ENCODE measurements at places on chromosomes 6 and 20.

DNA sequence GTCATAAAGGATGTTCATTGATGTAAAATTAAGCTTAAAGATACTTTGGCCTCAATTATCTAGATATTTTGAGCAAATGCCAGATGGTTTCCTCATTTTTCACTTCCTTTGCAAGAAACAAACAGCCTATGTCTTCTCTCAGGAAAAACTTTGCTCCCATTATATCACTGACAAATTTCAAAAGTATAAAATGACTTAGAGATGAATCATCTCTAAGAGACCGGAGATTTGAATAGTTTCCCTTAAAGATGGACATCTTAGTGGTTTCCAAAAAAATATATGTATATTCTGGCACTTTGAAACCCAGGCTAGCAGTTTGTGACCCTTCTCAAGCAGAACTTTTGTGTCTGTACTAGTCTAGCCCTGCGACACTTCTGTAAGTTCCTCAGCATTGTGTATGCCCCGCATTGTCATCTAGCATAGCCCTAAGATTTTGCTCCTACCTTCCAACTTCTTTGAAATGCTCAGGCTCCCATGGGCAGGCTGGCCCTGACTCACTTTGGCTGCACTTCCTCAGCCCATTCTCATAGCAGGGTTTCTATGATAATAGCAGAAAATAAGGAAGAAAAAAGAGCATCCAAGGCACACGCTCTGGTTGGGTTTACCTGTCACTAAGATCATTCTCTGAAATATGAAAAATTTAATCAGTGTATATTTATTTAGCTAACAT, 25.7 kb upstream of the POU3F2 start:
- DNase-seq: no peak

DNA sequence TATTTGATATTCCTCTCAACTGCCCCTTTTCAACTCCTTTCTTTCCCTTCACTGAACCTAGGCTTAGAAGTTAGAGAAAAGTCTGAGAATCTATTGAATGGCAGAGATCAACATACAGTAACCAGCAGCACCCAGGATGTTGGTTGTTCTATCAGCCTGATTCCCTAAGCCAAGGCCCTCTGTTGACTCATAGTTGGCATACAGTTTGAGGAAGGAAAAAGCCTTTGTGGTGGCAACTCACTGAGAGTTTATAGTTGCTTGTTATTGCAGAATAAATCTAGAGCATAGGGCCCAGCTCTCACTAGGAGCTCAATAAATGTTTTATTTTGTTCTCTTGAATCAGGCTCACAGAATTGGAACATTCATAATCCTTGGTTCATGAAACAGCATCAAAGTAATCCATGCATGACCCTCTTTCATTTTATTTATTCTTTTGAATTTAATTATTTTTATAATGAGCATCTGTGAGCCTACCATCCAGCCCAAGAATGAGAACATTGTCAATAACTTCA, 119.1 kb upstream of the ADGRF1 start:
- DNase-seq: no peak

DNA sequence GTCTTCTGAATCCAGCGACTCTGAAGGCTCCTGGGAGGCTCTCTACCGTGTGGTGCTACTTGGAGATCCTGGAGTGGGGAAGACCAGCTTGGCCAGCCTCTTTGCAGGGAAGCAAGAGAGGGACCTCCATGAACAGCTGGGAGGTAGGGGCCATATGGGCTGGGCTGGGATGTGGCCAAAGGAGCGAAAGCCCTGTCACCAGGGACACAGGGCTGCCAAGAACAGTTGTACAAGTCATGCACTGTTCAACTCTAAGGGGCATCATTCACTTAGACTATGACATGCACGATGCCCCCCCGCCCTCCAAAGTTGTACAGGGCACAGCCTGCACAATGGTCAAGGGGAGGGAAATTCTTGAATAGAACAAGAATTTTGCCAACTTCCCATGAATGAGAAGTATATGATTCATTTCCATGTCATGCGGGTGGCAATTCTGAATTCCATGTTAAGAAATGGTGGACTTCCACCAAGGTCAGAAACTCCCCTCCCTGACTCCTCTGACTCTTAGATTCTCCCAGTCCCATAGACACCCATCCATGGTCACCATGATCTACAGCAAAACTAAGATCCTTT, 1.6 kb downstream of the REM1 start:
- no peak for DNase-seq

DNA sequence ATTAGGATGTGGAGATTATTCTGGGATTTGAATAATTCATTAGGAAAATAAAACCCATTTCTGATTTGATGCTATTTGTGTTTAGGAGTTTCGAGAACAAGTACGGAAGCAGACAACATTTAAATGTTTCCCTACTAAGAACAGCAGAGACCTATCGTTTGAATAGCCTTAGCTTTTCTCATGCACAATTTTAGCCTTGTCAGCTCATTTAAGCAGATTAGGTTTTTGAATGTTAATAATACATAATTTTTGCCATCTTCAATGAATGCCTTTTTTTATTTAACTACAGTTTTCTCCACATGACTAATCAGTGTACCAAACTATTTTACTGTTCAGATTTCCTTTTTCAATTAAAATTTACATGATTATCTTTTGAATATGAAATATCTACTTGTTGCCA, 592.0 kb downstream of the BCKDHB start:
- no peak for DNase-seq
